ENCODE measurements at places on chromosomes 4 and X. TPM values are rescaled to one million over a fixed set of nuclear protein-coding genes. Genes with fewer than 3 reads are reported as not detected.

CLDN22 gene
- not detected for total RNA-seq

SLIT2 gene
- total RNA-seq, result 0.21 TPM

CXCL8 gene
- 3.2 TPM for total RNA-seq

MAGEC2 gene
- total RNA-seq, result not detected

PCDH18 gene
- total RNA-seq, result under 0.01 TPM

GAB1 gene
- 7.5 TPM for total RNA-seq

RIBC1 gene
- 0.43 TPM for total RNA-seq

ATP6AP2 gene
- total RNA-seq, result 82.4 TPM

MAGEA10 gene
- total RNA-seq, result not detected

NIPAL1 gene
- 7.2 TPM for total RNA-seq

CXCL13 gene
- total RNA-seq, result not detected

LONRF3 gene
- 0.21 TPM for total RNA-seq

NR3C2 gene
- 0.64 TPM for total RNA-seq

SHOX gene
- not detected for total RNA-seq

RNF113A gene
- 14.7 TPM for total RNA-seq
